HS-5 (cell line): ENCODE measurements at places on chromosomes 1 and 21.
A peak's percentile ranks its signal among the peaks of the same experiment; 100 is the strongest.

GRCh38 chr1:164728719-164729118 lies 169.7 kb downstream of the PBX1 start:
- DNase-seq: no peak

DNA sequence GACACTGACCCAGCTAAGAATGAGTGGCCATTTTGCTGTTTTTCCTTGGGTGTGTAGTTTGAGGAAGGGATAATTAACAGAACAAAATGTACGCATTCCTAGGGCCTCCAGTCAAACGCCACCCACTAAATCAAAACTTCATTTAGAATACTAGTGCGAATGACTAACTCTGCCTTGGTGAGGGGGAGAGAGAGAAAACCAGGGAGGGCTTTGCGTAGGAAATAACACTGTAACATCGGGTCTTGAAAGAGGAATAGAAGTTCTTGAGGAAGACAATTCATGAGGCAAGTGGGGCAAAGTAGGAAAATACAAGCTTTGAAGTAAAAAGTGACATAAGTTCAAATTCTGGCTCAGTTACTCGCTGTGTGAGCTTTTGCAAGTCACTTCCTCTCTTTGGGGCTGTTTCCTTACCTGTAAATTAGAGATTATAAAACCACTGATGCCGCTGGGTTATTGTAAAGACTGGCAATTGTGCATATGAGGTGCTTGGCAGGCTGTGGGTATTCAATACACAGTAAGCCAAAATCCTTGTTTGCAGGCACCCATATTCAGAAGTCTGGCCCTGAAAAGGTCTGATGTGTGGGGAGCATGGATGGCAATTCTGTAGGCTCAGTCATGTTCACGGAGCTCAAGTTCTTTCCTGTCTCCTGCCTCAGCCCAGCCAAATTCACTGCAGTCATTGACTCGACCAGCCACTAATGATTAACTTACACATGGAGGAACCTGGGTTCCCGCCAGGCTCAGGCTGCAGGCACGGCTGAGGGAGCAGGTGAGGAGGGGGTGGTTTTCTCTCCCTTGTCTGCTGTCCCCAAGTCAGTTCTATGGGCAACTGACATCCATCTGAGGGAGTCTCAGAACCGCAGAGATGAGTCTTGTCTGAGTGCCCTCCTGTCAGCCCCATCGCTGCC lies 140.3 kb upstream of the CSF3R start:
- DNase-seq: no peak

DNA sequence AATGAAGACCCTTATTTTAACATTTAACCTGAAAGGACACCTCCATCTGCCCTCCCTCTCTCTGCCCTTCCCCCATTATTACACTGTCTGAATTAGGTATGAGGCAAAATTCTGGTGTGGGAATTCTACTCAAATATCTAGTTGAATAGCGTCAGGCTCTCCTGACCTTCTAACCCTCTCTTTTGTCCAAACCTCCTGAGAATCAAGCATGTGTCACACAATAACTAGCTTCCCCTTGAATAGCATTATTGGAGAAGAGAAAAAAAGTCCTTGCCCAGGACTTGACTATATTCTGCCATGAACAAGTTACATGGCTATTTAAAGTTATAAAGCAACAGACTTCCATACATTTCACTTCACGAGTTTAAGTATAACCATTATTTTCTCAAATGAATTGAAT lies 35.5 kb downstream of the USH2A start:
- no peak for DNase-seq

DNA sequence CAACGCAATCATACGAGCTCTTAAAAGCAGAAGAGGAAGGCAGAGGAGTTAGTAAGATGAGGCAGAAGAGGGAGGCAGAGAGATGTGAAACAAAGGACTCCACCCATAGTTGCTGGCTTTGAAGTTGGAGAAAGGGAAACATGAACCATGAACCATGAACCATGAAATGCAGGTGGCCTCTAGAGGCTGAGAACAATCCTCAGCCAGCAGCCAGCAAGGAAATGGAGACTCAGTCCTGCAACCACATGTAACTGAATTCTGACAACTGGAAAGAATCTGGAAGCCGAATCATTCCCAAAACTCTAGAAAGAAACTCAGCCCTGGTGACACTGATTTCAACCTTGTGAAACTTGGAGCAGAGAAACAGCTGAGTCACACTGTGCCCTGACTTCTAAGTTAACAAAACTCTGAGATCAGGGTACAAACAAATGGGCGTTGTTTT lies 10.1 kb downstream of the DIPK1A start:
- peak; percentile 49 for DNase-seq

DNA sequence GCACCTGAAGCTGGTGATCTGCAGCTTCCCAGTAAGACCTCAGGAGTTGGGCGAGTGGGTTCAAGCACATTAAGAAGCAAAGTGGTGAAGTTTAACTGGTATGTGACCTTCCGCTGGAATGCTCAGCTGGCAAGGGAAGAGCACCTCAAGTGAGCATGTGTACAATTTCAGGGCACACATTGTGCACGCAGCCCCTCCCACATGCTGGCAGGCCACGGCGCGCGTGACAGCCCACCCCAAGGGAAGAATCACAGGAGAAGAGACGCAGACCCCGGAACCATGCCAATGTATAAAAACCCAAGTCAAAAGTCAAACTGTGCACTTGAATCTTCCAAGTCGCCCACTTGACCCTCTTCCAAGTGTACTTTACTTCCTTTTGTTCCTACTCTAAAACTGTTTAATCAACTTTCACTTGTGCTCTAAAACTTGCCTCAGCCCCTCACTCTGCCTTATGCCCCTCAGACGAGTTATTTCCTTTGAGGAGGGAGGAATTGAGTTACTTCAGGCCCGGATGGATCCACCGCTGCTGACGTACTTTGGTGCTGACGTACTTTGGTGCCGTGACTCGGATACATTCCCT lies 20.0 kb downstream of the LRRC3 start:
- no peak for DNase-seq

GRCh38 chr1:170676628-170677027 lies 12.7 kb downstream of the PRRX1 start:
- DNase-seq: no peak

- DNase-seq: no peak
Observed at GRCh38 chr1:42179275-42179674, 14.7 kb upstream of the GUCA2A start.

DNA sequence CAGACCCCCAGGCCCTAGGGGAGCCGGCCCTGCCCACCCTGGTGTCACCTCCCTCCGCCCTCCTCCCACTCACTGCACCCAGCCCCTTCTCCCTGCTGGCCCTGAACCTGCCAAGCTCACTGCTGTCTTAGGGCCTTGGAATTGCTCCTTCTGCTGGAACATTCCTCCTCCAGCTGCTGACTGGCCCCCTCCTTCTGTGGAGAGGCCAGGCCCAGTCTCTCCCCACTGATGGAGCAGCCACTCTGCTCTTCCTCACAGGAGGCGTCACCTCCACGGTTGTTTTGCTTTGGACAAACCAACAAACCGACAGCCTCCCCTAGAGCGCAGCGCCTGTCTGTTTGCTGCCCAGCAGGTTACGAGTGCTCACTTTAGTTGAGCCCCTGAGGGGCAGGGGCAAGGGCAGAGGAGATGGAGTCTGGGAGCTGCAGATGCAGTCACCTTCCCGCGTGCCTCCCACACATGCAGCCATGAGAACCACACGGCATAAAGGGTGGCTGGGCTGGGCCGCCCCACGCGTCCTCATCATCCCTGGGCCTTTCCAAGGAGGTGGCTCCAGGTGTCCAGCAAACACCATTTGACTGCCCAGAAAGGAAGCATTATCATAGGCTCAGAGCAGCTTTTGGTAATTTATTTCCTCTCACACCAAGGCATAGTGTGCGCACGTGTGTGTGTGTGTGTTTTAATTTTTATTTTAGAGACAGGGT lies 9.4 kb downstream of the OXCT2 start:
- DNase-seq: no peak

DNA sequence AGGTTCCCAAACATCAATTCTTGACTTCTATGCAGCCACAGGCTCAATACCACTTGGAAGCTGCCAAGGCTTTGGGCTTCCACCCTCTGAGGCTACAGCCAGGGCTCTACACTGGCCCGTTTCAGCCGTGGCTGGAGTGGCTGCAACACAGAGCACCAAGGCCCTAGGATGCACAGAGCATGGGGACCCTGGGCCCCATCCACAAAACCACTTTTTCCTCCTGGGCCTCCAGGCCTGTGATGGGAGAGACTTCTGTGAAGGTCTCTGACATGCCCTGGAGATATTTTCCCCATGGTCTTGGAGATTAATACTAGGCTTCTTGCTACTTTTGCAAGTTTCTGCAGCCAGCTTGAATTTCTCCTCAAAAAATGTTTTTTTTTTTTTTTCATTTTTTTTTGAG lies 655.4 kb upstream of the ZP4 start:
- no peak for DNase-seq

DNA sequence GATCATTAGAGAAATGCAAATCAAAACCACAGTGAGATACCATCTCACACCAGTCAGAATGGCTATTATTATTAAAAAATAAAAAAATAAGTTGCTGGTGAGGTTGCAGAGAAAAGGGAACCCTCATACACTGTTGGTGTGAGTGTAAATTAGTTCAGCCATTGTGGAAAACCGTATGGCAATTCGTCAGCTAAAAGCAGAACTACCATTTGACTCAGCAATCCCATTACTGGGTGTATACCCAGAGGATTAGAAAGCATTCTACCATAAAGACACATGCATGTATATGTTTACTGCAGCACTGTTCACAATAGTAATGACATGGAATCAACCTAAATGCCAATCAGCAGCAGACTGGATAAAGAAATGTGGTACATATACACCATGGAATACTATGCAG lies 42.2 kb downstream of the GIPC2 start:
- no peak for DNase-seq

- no peak for DNase-seq
Observed at GRCh38 chr1:33768106-33768505, 95.8 kb upstream of the HMGB4 start.

DNA sequence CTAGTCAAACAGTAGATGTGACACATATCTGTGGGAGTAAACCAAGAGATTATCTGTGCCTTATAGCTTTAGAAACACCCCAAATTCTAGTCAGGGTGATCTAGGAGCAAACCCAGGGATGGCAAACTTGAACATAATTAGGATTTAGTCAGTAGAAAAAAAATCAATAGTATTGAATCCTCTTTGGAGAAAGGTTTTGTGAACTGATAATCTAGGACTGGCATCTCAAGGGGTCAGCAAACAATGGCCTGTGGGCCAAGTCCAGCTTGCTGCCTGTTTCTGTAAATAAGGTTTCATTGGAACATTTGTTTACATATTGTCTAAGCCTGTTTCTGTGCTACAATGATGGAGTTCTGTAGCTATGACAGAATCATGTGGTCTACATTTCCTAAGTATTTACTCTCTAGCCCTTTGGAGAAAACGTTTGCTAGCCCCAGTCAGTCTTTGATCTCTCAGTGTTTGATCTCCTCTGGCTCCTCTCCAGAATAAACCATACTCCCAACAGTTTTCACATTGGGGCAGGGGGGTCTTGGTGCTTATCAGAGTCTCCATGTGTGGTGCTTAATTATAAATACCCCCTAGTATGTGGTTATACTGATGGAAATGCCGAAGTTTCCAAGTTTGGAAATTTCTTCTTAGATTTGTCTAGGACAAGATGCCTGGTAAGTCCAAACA lies 385.8 kb downstream of the NTNG1 start:
- no peak for DNase-seq

GRCh38 chr21:34579411-34579810 lies 35.5 kb downstream of the RCAN1 start:
- DNase-seq: peak; percentile 63

GRCh38 chr1:83799594-83799993 lies 199.3 kb downstream of the TTLL7 start:
- no peak for DNase-seq

DNA sequence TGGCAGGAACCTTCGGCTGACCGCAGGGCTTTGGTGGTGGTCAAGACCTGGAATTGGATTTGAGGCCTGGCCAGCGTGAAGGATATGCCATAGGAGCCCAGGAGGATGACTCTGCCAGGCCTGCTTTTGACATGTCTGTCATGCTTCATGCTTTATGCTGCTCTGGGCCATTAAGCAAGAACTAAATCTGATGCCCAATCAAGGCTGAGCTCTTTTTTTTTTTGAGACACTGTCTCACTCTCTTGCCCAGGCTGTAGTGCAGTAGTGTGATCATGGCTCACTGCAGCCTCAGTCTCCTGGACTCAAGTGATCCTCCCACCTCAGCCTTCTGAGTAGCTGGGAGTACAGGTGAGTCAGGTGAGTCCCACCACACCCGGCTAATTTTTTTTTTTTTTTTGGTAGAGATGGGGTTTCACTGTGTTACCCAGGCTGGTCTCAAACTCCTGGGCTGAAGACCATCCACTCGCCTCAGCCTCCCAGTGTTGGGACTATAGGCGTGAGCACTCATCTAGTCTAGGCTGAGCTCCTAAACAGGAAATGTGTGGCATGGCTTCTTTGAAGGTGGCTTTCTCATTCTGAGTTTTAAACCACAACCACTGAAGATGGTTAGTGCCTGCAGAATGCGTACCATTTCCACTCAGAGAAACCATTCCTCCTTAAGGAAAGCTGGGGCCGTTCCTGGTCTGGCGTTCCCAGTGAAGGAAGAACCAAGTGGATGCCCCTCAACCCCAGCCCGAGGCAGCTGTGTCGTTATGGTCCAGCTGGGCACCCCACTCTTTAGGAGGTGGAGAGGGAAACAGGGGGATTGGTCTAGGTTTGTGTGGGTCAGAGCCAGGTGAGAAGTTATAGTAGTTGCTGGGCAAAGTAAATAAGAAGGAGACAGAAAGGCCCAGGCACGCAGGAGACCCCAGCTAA lies 34.2 kb upstream of the ATP5PO start:
- no peak for DNase-seq

DNA sequence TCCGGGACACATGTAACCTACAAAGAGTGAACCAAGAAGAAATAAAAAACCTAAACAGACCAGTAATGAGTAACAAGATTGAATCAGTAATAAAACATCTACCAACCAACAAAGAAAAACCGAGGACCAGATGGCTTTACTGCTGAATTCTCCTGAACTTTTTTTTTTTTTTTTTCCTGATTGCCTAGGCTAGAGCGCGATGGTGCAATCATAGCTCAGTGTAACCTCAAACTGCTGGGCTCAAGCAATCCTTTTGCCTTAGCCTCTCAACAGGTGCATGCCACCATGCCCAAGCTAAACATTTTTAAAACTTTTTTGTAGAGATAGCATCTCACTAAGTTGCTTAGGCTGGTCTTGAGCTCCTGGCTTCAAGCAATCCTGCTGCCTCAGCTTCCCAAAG lies 11.2 kb upstream of the FGGY start:
- no peak for DNase-seq

DNA sequence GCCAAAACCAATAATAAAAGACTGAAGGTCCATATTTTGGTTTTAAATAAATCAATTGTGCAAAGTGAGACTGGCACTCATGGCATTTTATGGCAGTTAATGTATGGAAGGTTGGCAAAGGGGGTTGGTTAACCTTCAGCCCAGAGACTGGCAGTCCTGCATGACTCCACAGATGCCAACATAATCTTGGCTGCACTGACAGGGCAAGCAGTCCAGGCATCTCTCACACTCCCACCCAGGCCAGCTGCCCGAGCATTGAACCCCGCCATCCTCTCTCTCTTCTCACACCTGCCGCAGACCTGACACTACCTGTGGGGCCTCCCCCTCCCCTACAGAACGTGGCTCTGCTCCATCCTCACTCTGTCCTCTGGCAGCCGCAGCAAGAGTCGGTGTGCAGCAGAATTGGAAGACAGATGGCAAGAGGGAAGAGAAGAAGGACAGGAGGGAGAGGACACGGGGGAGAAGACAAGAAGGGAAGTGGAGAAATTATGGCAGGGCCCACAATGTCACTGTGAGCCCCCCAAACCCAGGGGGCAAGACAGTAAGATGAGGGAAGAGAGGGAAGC lies 43.7 kb downstream of the ITPKB start:
- DNase-seq: no peak
